ENCODE measurements at places on chromosomes 6 and 20.

DNA sequence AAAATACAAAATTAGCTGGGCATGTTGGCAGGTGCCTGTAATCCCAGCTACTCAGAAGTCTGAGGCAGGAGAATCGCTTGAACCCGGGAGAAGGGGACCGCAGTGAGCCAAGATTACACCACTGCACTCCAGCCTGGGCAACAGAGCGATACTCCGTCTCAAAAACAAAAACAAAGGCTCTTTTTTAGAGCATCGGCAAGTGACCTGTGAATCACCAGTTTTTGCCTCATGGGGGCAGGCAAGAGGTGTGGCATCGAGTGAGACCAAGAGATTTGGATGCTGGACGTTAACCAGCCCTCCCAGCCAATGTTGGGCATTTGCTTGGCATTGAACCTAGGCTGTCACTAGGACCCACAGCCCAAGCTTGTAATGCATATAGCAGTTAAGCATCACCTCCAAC, 14.6 kb upstream of the CDK5RAP1 start:
- DNase-seq: no peak

- no peak for DNase-seq
These were observed 157.8 kb upstream of the SALL4 start for GRCh38 chr20:51960047-51960675.

DNA sequence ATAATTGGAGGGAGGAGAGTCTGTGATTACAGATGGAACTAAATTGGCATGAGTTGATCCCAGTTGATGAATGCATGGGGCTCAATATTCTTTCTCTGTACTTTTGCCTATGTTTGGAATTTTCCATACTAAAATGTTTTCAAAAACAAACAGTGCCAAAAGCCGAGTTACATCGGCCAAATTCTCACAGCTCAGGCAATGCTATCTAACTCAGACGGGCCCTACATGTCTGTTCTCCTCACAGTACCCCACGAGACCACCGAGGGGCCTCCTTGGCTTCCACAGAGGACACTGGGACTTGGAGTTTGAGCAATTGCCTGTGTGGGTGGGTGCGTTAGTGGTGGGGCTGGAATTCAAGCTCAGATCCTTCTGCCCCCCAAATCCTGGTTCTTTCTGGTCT, 413.2 kb downstream of the CDH26 start:
- DNase-seq: no peak

DNA sequence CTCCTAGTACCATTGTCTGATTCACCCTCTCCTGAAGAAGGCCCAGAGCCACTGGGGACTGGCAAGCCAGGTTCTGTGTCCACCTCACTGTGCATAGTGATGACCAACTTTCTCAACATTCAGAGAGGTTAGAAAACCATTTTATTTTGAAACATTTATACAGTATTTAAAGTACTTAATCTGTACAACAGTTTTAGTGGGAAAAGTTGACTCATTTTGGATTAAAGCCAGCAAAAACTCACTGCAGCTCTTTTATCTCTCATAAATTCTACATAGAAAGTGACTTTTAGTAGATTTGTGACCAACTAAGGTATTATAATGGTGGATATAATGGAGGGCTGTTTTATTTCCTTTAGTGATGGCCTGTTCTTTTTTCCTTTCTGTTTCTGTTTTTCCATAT, 9.7 kb downstream of the TULP4 start:
- no peak for DNase-seq

- DNase-seq: no peak
These were observed 49.2 kb upstream of the FOXQ1 start for GRCh38 chr6:1262704-1263038.

DNA sequence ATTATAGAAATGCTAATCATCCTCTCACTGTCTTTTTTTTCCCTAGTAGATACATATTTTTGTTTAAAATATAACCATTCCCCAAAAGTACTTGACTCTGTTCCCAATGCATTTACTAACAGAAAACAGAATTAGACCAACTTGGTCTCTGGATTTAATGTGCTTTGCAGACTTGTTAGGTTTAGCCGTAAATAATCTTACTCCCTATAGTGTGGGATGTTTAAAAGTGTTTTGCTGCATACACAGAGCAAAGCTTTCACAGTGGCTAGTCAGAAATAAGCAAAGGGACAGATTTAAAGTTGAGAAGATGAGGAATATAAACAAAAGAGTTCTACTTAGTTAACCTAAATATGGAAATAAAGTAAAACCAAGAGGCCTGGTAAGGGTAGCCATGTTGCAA, 527.5 kb downstream of the HDGFL1 start:
- no peak for DNase-seq

- no peak for DNase-seq
These were observed 181.6 kb downstream of the CDH26 start for GRCh38 chr20:60139663-60140446.

DNA sequence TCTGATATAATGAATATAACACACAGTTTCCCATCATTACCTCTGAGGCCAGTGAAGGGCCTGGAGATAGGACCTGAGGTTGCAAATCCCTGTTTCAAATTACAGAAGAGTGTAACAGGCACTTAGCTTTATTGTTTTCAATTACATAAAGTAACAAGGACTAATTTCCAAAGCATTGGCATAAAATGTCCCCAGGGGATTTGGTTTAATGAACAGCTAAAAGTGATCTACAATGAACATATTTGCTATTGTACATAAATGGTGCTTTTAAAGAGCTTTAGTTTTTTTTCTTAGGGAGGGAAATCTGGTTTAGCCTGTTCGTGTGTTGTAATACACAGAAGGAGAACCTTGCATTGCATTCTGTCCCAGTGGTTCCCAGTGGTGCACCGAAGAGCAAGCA, 54.4 kb downstream of the HMGN3 start:
- no peak for DNase-seq

GRCh38 chr6:25927178-25927577, 3.3 kb downstream of the SLC17A2 start:
- no peak for DNase-seq

GRCh38 chr6:24720131-24720603, 1.2 kb upstream of the C6orf62 start:
- DNase-seq: no peak

- no peak for DNase-seq
These were observed 187.3 kb downstream of the MBOAT1 start for GRCh38 chr6:20024978-20025377.

DNA sequence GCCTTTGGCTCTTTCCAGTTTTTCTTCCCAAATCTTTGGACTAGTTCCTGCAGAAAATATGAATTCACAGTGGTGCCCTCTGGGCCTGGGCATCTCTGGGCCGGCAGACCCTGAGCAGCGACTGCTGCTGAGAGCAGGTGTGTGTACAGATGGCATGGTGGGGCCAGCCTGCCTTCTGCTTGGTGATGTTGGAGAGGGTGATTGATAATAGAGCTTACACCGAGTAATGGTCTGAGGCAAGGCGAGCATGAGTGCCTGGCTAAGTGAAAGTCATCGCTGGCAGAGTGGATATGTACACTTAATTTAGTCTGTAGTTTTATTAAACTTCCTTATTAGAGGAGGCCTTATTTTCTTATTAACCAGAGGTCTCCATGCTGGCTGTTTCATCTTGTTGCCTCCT, 156.9 kb downstream of the CDKAL1 start:
- DNase-seq: no peak

GRCh38 chr20:17857639-17858449, 110.8 kb downstream of the SNX5 start:
- no peak for DNase-seq

- no peak for DNase-seq
These were observed 207.7 kb upstream of the DTNBP1 start for GRCh38 chr6:15870333-15871043.

GRCh38 chr20:31861135-31861384, 9.3 kb downstream of the DUSP15 start:
- no peak for DNase-seq

DNA sequence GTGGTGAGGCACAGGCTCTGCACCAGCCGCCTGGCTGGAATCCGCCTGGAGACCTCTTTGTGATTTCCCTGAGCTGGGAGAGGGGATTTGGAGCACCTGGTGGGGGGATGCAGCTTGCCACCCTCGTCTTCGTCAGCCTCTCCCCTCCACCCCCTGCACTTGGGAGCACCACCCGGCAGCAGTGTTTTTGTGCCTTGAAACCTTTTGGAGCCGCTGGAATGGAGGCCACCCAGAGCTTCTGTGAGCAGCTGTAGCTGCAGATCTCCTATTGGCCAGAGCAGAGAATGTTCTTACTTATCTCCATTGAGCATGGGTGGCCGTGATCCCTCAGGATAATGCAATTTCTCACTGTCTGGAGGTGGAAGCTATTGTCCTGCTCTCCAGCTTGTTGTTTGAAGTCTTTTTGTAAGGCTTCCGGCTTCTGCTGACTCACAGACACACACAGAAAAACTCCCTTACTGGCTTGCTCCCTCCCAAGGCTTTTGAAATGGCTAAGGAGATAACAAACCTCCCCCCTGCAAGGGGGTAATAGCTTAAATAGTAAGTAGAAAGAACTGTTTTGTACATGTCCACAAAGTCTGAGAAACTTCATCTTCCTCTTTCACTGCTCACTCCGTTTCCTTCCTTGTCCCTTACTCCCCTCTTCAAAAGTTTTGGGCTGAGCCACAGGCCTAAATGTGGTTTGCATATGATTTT, 271.2 kb downstream of the PRL start:
- no peak for DNase-seq

- no peak for DNase-seq
These were observed 3.6 kb downstream of the BEND6 start for GRCh38 chr6:56958481-56958880.

DNA sequence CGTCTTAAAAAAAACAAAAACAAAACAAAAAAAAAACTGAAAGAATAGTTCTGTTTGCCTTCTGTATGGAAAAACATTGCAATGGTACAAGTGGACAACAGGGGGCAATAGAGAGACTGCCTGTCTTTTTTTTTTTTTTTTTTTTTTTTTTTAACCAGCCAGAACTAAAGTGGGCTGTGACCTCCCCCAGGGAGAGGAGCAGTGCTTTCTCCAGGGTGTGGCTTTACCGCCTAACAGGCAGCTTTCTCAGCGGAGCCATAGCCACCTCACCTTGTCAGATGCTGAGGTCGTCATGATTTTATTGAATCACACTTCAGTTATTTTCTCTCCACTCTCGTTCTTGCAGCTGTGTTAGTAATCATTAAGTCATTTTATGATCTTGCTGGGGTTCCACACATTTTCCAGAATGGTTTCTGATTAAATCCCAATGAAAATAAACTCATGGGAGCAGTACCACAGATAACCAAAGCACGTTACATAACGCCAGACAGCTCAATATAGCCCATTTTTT, 78.4 kb downstream of the GMPR start:
- DNase-seq: no peak

DNA sequence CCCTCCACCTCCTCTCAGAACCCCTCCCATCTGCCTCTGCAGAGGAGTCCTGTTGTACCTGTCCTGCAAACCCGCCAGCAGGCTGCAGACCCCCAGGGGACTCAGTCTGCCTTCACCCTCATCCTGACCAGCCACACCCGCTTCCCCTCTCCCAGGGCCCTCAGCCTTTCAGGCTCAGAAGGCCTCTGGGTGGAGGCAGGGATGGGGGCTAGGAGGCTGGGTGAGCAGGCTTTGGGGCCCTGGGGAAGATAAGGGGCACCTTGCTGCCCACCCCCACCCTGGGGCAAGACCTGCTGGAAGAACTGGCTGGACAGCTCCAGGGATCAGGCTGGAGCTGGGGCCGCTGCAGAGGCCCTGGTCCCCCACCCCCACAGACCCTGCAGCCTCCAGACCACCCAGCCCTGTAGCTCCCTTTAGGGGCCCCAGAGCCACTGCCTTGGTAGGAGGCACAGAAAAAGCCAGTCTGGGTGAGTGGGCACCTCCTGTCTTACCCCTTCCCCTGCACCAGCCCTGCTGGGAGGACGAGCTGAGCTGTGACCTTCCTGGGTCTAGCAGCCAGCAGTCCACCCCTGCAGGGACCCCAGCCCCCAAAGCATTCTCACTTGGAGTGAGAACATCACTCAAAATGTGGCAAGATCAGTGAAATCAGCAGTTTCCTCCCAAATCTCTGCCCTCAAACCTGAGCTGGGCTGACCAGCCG, 5.2 kb downstream of the TEAD3 start:
- DNase-seq: no peak
